ENCODE measurements at places on chromosomes 7 and 10.

DNA sequence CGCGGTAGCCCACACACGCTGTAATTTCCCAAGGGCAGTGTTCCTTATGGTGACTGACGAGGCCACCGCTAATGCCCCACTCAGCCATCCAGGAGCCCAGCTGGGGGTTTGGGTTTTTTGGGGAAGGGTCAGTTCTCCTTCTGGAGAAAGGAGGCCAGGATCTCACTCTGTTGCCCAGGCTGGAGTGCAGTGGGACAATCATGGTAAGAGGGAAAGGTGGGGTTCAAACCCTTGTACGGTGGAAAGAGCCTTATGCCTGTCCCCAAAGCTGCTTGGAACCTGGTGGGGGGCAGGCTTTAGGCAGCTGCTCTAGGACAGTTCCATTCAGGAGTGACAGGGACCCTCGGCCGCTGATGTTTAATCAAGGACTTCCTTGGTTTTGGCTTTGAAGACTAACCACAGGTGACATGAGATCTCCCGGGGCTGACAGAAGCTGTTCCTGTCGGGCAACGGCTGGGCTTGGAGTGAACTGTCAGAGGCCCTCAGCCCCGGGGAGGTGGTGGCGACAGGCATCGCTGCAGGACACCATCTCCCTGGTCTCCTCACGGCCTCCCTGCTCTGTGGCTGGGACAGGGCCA, 84.5 kb downstream of the CARD11 start:
- no peak for DNase-seq

DNA sequence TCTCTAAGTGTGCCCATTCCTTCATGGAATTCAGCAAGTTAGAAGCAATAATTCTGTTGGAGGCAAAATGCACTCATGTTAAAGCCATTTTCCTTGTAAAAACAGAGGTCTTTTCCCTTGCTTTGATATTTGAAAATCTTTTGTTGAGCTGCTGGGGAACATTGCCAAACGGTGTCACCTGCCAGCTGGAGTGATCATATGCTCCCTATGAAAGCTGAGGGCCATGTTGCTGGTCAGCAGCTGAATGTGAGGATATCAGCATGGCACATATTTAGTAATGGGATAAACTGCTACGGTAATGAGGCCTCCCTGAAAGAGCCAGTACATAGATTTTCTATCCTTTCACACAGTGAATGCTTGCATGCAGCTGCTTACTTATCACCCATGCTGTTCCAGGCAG, 224.3 kb downstream of the THSD7A start:
- DNase-seq = no peak

DNA sequence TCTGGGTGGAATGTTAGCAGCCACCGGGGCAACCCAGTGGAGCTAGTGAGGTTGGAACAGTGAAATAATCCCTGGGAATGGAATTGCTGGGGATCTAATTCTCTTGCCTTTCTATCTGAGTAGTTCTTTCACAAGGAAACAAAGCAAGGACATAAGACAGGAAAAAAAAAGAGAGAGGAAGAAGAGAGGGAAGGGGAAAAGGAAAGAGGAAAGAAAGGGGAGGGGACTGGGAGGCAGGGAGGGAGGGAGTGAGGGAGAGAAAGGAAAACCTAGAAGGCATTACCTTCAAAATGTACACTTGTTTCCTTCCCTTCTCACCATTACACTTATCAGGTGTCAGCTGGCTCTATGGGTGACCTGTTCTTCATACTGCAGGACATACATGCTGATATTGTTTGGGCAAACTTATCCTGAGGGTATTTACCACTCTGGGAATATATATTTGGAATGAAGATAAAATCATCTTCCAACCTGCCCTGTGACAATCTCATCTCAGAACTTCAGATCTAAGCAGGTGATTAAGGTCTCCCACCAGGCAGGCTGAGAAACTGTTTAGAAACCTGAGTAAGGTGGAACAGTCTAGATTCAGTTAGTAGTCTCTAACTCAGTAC, 50.0 kb upstream of the KCNIP2 start:
- no peak for DNase-seq

DNA sequence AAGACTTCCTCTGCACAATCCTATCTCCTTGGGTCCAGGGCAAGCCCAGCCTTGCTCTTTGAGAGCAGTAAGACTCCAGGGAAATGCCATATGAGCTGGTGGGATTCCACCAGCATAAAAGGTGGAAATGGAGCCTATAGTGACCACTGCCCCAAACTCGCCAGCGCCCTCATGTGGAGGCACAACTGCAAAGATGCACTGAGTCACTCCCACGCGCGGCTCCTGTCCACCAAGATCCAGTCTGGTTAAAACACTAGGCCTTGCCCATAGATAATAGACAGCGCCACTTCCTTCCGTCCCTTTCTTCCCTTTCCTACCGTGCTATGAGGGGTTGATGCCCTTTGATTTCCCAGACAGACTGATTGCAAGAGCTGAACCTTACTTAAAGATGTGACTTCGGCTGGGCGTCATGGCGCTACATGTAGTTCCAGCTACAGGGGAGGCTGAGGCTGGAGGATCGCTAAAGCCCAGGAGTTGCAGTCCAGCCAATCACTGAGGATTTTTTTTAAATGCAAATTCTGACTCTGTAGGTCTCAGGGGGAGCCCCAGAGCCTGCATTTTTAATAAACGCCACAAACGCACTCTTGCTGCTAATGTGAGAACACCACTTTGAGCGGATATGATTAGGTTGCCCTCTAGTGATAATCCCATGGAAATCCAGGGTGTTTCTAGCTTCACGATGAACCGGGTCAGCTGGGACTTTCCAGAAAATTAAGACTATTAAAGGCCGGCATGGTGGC, 136.5 kb downstream of the EPC1 start:
- DNase-seq = no peak

DNA sequence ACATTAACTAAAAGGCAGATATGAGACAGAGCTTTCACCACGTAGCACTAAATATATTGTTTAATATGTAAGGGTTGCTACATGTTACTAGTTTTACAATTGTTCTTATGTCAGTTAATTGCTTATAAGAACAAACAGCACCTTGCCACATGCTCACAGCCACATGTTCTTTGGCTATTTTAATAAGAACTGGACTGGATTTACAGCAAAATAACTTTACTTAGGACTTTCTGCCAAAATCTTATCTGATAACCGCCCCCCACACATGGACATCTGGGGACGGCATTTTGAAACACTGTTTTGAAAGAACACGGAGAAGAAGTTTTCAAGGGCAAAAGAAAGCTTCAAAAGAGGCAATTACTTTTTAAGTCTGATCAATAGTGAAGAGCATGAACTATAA, 45.3 kb downstream of the JAZF1 start:
- DNase-seq = no peak

DNA sequence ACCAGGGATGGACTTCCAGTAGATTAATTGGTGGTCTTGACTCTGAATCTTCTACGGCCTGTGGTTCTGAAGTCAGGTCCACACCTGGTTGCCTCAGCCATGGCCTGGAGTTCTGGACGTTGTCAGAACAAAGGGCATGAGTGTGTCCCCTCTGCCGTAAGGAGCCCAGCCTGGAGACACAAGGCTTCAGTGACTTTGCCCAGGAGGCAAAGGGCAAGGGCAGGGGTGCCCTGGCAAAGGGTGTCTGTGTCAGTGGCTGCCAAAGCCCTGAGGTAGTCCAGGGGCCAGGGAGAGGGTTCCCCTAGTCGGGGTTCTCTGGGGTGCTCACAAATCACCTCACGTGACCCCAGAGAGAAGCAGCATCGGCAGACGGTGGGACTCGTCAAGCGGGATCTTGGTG, 273.2 kb upstream of the ZNF32 start:
- DNase-seq = no peak

DNA sequence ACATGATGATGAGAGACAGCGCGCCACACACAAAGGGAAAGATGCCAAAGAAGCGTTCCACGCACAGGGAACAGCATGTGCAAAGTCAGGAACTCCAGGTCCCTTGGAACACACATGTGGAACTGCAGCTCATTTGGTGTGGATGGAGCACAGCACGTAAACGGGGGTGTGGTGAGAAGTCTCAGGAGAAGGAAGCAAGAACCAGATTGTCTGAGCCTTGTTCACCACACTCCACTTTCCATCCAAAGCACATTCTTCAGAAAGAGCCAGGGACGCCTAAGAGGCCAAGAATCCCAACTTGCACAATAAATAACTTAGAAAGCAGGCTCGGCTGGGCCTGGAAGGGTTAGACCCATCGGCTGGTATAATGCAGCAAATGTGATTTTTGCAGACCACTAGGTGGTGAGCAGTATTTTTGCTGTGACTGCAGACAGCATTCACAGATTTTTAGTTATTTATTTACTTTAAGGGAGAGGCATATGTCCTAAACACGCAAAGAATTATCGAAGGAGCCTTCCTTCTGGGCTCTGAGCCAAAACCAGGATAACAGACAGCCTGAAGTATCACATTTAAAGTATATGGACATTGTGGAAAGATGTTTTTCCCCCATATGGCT, 27.9 kb upstream of the ASCC1 start:
- DNase-seq = no peak

GRCh38 chr10:107728807-107729206, 564.3 kb upstream of the SORCS1 start:
- no peak for DNase-seq

DNA sequence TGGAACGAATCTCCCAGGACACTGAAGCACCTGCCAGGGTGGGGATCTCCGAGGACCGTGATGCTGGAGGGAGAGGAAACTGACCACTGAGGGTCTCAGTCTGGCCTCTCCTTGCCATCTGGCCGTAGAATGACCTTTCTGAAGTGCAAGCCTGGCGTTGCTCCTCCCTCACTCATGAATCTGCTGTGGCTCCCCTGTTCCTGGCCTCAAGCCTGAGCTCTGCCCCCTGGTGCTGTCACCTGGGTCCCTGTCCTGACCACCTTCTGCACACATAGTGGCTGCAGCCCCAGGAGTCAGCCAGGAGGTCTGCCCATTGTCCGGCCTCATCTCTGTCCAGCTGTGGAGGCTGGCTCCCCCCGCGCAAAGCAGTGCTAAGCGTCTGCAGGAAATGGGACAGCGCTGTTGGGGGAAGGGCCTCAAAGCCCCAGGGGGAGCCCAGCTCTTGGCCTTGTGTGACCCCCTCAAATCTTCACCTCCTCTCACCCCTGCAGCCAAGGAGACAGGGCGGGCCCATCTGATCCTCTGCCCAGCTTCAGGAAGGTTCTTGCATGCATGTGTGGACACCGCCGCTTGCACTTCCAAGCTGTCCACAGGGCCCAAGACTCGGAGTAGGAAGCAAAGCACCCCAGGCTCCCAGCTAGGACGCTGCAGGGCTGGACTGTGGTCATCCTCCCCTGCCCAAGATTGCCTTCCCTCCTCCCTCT, 65.7 kb downstream of the MYL10 start:
- no peak for DNase-seq

DNA sequence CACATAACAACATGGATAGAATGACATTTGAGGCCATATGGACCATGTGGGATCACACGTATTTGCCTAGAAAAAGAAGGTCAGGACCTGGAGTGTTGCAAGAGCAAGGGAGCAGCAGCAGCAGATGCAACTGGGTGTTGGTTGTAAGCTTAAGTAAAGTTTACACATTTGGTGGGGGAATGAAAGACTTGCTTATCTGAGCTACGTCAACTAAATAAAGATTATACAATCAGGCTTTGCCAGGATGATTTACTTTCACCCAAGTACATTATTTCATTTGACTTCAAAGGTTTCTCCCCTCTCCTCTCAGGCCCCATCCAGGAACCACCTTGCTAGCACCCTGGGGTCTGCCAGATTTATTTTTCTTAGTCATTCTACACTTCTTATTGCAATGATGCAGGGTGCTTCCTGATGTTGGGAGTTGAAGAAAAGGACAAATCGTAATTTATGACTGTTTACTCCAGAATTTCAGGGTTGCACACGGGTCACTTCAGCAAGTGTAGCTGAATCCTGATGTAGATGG, 591.9 kb upstream of the IGFBP3 start:
- no peak for DNase-seq

GRCh38 chr7:26321435-26321834, 29.8 kb downstream of the SNX10 start:
- DNase-seq = no peak

DNA sequence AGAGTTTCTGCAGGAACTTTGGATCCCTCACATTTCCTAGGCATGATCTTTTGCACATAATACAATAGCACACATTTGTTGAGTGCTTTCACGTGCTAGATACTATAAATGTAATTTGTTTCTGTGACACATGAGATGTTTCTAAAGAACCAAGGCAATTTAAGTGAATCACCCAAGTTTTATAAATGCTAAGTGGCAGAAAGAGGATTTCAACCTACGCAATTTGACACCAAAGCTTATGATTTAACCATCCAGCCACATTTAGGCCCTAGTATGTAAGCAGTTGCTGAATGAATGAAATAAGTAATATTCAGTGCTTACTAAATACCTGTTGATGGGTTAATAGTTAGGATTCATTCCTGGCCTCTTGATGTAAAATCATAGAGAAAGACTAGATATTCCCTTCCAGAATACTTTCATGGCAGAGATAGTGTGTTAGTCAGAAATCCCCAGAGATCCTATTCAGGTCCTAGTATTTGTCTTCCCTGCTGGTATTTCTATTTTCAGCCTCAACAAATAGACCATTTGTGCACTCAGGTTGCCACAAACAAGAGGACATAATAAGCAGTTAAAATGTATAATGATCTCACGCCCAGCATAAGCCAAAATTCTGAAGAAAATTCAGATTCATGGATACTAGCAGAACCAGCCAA, 572.6 kb downstream of the IPMK start:
- no peak for DNase-seq

GRCh38 chr10:100886521-100886920, 26.2 kb upstream of the SLF2 start:
- DNase-seq = no peak

DNA sequence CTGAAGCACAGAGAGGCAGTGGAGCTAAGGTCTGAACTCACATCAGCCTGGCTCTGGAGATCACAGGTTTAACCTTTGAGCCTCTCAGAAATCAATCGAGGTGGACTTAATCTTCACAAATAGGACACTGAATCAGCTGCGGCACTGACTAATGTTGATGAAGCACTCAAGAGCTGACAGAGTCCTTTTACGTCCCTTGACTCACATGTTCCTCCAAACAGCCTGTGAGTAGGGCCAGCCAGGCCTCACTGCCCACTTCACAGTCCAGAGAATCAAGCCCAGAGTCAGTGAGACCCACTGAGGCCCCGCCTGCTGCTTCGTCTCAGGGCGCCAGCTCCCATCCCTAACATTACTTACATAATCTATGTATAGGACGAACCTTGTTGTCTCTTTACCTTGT, 63.1 kb downstream of the TNS3 start:
- no peak for DNase-seq

GRCh38 chr7:150946421-150947240, 31.5 kb downstream of the KCNH2 start:
- DNase-seq = no peak

DNA sequence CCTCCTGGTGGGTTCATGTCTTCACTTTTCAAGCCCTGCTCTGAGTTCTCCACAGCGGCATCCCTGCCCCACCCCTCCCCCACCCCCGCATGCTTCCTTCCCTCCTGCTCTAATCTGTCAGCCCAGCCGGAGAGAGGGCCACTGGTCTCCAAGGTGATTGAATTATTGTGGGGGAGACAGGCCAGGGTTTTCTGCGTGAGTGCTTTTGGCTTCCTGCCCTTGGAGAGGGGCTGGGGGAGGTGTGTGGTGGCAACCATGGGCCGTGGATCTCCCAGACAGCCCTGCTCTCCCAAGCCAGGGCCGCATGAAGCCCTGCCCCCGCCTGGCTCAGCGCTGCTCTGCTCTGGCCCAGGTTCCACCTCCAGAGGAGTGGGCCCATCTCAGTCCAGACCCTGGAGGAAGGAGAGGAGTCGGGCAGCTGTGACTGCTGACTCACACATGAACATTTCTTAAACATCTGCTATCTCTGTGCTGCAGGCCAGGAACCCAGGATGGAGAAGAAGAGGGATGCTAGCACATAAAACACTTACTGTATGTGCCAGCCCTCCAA, 109.9 kb downstream of the ZMIZ1 start:
- DNase-seq = peak; percentile 15

Data from cortex of kidney (tissue), 1 donor.